ENCODE measurements at places on chromosomes 1 and 21.

GRCh38 chr1:203860396-203861025, 888 bp upstream of the SNRPE start:
- no peak for DNase-seq

DNA sequence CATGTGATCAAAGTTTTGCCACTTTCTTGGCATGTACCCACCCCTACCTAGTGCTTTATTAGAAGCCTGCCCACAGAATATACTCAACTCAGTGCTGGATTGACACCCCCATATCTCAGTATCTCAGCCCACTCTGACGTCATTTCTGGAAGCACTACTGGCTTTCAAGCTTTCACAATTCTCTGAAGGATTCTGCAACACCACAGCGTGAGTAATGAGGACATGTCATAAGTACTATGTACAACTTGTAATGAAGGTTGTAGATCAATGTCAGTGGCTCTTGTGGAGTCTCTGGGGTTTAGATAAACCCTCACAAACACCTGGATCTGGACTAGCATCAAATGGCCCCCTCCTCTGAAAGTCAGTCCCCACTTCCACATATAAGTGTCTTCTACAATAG, 57.2 kb downstream of the TNFSF4 start:
- peak; percentile 3 for DNase-seq

DNA sequence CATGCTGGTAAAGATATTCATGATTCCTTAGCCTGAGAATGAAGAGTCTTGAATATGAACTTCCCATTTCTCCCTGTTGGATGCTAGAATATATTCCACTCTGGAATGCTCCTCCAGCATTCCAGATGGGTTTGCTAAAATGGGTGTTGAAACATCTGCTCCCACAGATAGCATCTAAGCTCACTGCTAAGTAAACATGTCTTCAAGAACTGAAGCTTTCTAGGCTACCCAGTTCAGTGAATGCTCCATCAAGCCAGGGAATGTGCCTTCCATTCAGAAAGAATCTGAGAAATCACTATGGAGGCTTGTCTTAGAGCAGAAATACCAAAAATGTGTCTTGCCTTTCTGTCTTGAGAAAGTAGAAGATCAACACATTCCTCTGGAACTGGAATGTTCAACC, 81.1 kb downstream of the TNFSF18 start:
- DNase-seq: no peak

DNA sequence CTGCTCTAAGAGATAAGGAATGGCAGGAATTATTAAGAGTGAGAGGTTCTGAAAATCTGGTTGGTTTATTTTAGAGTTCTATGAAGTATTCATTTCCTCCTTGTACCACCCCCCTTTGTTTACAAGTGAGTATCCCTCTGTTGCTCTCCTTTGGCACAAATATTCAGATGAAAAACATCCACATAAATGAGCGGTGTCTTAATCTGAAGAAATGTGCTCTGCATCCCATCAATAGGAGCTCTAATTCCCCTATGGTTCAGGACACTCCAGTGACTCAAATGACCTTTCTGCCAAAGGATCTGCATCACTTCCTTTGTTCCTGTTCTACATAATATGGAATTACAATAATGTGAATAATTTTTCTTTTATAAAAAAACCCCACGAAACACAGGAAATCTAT, 16.6 kb downstream of the DDAH1 start:
- no peak for DNase-seq

Measured in activated CD4-positive, alpha-beta T cell treated with anti-CD3 and anti-CD28 coated beads, Interleukin-2, amount 50 U/mL, for 16 hours (primary cell).